ENCODE measurements at places on chromosomes 1 and 21.

GRCh38 chr1:244052728-244053312 lies 1.7 kb downstream of the ZBTB18 start:
- DNase-seq: no peak

- DNase-seq: no peak
These were observed 54.9 kb upstream of the LAMC2 start for GRCh38 chr1:183131166-183131565.

GRCh38 chr1:41411229-41411628 lies 50.0 kb downstream of the FOXO6 start:
- no peak for DNase-seq

GRCh38 chr1:191174298-191174697 lies 696.6 kb upstream of the BRINP3 start:
- no peak for DNase-seq

- DNase-seq: no peak
These were observed 112.9 kb downstream of the GREM2 start for GRCh38 chr1:240499012-240499411.

- DNase-seq: no peak
These were observed 5.9 kb downstream of the ARHGEF10L start for GRCh38 chr1:17545356-17545755.

All from SW480 (cell line).